ENCODE measurements at places on chromosomes 12 and 14. TPM values are rescaled to one million over a fixed set of nuclear protein-coding genes. Genes with fewer than 3 reads are reported as not detected.

- no peak for DNase-seq
These were observed 20.0 kb downstream of the DICER1 start for GRCh38 chr14:95137164-95137803.

- DNase-seq = no peak
These were observed 355.5 kb downstream of the SNAPC1 start for GRCh38 chr14:62117751-62118105.

DNA sequence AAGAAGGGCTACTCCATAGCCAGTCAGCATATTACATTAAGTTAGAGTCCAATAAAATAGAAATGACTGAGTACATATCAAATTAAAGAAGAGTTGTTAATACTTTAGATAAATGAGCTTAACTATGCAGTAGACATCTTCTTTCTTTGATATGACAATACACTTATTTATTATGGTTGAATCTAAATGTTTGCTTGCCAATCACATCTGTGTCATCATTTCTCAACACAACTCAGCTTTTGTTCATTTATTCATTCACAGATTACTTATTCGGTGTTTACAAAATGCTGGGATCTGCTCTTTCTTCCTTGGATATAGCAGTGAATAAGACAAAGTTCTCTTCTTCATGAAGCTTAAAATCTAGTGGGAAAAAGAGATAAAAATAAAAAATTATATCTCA is 614.6 kb upstream of the ATP2B1 start:
- DNase-seq = no peak

DNA sequence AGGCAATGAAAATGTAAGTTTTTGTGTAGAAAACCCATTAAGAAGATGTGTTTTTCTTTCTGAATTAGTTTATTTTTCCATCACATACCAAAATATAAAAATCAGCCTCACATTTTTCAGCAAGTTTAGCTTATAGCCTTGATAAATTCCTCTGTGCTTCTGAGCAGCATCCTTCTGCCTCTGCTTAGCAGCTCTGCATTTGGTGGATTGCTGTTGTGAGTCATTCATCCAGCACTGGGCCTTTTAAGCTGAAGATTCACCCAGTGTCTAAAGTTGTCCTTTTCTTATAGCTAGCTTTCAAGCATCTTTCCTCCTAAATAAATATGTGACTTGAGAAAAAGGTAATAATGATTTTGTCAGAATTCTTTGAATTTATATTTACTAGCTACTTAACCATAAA is 206.1 kb downstream of the PCNX1 start:
- DNase-seq = no peak

DNA sequence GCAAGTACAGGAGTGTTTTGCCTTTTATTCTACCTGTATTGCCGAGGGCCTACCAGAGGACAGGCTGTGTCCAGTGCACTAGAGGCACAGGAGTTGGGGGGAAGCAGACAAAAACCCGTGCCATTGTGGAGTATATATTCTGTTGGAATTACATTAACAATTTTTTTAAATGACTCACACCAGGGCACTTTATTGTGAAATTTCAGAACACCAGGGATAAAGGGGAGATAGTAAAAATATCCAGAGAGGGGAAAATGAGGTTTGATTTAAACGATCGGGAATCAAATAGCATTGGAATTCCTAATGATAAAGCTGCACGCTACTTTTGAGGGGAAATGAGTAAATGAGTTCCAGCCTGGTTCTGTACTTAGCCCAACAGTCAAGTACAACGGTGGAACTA is 123.2 kb downstream of the PELI2 start:
- DNase-seq = no peak

DNA sequence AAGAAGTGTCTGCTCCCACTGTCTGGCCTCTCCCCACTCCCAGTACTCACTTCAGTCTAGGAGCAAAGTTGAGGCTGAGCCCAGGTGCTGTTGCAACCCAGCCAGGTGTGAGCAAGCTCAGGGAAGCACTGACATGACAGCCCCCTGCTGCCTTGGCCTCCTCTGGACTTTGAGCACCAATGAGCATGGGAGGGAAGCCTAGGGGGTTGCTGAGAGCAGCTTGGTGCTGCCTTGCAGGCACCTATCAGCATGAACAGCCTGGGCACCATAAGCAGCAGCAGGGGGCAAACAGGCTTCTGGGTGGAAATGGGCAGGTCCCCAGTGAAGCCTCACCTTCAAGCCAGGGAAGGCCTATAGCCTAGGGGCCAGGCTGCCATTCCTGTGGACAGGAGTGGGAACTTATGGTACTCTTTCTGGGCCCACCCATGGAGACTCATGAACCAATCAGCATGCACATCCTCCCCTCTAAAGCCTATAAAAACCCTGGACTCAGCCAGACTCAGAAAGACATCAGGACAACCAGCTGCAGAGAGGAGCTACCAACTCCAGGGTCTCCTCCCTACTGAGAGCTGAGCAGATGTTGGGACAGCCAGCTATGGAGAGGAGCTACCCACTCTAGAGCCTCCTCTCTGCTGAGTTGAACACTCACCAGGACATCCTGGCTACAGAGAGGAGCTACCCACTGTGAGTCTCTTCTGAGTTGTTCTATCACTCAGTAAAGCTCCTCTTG is 49.3 kb downstream of the EGLN3 start:
- DNase-seq = no peak

Gene GPR137C
- 0.15 TPM for total RNA-seq

DNA sequence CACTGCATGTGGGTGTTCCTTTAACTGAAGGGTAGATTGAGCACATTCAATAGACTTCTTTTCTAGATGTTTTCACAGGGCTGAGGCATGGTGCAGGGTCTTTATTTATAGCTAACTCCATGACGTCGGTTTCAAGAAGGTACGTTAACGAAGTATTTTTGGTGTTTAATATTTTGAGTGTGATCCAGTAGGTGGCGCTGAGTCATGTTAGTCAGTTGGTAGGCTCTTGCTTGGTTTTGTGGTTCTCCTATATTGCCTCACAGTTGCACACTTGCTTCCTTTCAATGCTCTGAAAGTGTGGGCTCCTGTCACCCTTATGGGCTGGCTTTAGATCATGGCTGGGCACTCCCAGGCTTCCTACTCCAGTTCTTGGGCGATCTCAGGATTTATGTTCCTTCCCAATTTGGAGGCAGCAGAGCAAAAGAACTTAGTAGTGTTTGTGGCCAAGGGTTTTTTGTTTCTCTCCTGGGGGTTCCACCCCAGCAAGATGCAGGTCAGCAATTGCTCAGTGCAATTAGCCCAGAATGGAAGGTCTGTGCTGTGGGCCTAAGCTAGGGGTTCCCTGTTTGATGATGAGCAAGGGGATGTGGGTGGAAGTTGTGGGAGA is 471.6 kb upstream of the FOXG1 start:
- no peak for DNase-seq

DNA sequence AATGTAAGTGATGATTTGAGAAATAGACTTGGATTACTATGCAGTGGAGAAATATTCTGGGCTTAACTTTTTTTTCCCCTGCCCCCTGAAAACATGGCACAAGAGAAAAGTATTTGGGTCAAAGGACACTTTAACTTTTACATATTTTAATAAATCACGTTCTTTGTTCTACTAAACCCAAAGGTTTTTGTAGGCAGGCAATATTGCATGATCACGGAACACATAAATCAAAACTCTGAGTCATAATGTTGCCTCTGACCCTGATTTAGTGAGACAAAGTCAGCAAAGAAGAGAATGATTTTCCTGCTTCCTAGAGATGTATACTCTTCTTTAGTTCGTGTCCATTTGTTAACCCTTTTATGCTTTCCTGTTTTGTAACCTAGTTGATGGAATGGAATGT is 38.0 kb downstream of the ABCD2 start:
- no peak for DNase-seq

Gene TPH2
- total RNA-seq = not detected

- DNase-seq = peak; percentile 3
These were observed 72.6 kb upstream of the BICD1 start for GRCh38 chr12:32034045-32034444.

- peak; percentile 63 for DNase-seq
These were observed 678 bp downstream of the ZBTB25 start for GRCh38 chr14:64502887-64503433.

Gene B4GALNT3
- 54.8 TPM for total RNA-seq

DNA sequence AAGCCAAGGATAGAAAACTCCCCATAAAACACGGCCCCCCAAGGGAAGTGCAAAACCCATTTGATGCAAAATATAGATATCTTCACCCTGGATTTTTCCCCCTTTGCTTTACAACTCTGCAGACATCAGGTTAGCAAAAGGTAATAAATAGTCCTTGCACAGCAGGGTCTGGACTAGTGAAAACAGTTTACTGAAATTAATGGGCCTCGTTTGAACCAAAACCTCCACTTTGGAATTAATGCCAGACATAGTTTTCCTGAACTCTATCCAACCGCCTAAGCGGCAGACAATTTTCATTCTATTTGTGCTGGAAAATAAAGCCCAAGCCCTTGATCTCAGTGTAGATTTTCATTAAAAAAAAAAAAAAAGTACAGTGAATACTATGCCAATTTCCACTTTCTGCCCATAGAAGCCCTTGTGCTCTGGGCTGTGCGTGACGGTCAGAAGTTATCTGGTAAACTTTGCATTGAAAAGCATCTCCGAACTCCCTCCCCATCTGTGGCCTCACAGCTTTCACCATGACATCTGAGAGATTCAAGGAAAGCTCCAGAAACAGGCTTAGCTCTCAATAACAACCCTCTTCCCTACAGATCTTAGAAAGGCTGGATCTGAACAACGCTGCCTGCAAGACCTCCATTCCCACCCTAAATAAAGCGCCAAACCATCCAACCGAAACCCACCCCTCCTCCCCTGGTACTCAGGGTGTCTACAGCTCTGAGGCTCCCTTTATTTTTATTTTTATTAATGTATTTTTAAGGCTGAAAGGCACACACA is 11.0 kb upstream of the IRF2BPL start:
- DNase-seq = no peak

GRCh38 chr12:103806803-103807202 is 34.2 kb downstream of the NT5DC3 start:
- DNase-seq = no peak

- DNase-seq = no peak
These were observed 358.8 kb downstream of the GLT1D1 start for GRCh38 chr12:129211862-129212630.

- no peak for DNase-seq
These were observed 59.1 kb downstream of the FBXW8 start for GRCh38 chr12:116969615-116970585.

DNA sequence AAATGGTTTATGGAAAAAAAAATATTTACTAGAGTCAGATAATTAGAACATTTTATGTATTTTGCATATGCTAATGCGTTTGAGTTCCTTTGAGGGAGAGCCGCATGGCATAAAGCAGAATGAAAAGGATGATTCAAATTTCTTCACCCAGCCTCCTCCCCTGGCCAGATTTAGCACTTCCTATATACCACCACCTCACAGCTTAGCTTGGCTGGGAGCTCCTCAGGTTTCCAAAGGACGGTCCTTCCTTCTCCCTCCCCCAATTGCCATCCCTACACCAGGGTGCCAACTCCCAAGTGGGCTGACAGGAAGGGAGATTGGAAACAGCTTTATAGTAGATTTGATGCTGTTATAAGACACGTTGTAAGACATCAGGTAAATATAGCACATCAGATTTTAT is 157.4 kb downstream of the RGS6 start:
- no peak for DNase-seq

Gene NOS1
- total RNA-seq = 5.4 TPM

Gene ACACB
- 38.2 TPM for total RNA-seq

Gene IL23A
- total RNA-seq = 0.45 TPM

Gene GSC
- 0.52 TPM for total RNA-seq

- peak; percentile 46 for DNase-seq
These were observed 114.5 kb upstream of the RTL1 start for GRCh38 chr14:101017806-101018560.

GRCh38 chr14:102387086-102387485 is 24.3 kb downstream of the TECPR2 start:
- DNase-seq = no peak

Gene RPL10L
- total RNA-seq = not detected

Data from lower leg skin (tissue), 4 donors.